Stimulated activated CD4-positive, alpha-beta T cell treated with anti-CD3 and anti-CD28 coated beads, Interleukin-1b, Interleukin-23, amount 100 ng/mL, for 4 hours (primary cell): ENCODE measurements at places on chromosomes 6 and 20.

DNA sequence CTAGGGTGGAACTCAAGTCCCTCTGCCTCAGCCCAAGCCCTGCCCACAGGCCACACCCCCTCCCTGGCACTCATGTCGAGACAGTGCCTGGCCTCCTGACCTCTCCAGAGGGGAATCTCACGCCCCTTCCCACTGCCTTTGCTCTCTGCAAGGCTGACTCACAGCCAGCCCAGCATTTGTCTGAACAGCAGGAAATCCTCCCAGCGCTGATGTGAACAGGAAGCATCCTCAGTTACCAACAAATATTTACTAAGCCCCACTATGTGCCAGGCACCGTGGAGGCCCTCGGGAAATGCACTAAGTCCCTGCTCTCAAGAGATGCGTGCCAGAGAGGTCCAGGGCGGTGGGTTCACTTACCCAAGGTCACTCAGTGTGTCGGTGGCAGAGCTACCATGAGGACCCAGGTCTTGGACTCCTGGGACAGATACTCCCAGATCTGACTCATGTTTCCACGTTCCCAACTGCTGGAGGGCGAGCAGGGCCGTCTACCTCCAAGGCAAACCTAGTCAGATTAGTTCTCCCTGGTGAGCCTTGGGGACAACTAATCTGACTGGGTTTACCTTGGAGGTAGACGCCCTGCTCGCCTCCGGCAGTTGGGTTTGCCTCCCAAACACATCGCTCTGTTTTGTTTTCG lies 7.8 kb downstream of the ADA start:
- no peak for DNase-seq

- DNase-seq = no peak
These were observed 417.3 kb upstream of the ARID1B start for GRCh38 chr6:156359912-156360311.

DNA sequence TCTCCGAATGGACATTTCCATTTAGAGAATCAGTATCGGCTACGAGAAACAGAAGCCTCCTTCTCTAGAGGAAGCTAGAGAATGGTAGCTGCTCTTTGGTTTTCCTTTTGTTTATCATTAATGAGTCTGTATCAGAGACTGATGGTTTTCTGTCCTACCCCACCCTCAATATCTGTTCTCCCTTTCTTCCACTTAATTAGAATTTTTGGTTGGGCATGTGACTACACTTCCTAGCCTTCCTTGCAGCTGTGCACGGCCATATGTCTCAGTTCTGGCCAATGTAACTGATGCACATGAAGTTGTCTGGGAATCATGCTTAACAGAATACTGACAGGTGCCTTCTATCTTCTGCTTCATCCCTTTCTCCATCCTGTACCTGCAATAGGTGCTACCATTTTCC lies 19.0 kb downstream of the RNF24 start:
- no peak for DNase-seq

DNA sequence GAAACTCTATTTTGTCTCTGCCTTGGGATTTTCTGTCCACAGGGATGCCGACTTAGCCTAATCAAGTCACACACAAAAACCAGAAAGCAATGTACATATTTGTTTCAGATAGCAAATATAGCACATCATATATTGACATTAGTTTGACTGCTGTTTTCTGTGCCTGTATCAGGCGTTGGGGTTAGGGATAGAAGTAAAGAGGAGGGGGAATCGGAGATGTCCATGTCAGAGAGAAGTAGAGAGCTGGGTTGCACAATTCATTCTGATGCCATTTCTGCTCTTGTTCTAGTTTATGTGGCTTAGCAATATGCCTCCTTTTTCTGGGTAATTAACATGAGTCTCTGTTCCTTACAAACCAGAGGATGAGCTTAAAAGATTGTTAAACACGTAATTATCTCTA lies 14.7 kb upstream of the IPCEF1 start:
- DNase-seq = no peak

DNA sequence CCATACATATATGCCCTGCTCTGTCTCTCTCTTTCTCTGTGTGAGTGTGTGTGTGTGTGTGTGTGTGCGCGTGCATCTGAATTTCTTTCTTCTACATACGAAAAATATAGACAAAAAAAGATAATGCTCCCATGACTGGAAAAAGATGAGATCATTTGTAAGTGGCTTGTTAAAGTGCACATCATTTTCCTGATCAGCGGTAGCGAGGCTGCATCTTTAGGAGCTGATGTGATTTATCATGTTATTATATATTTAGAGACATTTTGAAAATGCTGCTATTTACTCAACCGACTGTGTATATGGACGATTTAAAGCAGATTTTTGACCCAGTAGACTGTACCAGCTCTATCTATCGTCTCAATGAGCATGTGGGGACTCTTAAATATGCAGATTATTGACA lies 265.3 kb downstream of the TSHZ2 start:
- no peak for DNase-seq
